ENCODE measurements at places on chromosomes 2 and 18.

DNA sequence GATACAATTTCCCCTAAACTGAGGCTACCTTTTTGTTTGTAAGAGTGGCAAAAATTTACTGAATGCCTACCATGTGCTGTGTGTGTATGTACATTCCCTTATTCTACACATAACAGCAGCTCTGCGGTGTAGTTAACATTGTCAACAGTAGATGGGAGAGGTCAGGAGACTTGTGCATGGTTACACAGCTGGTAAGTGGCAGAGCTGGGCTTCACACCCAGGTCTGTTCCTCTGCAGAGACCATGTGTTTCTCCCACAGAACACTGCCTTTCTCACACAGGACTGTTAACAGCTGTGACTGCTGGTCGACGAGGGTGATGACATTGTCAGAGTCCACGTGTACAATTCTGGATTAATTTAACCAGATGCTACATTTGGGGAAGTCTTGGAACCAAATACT is 49.1 kb downstream of the EML6 start:
- DNase-seq, result no peak

GRCh38 chr2:42187886-42188285 is 18.7 kb downstream of the EML4 start:
- no peak for DNase-seq

- DNase-seq, result no peak
Observed at GRCh38 chr18:55525845-55526244, 62.1 kb downstream of the TCF4 start.

DNA sequence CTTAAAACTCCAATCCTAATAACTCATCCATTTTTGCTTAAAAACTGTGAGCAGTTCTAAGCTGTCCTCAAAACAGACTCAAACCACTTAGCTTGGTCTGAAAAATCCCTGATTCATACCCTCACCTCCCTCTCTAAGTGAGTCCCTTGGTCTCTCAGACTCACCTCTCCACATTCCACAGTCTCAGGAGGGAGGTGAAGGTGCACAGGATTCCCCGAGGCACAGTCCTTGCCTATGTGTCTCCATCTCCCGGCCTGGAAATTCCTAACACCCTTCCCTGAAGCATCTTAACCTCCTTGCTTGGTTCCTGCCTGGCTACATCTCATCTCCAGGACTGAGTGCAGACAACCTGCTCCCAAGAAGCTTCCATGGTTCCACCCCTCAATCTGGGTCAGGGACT is 45.0 kb downstream of the CYRIA start:
- no peak for DNase-seq

GRCh38 chr2:24771764-24772586 is 21.2 kb downstream of the PTRHD1 start:
- no peak for DNase-seq

DNA sequence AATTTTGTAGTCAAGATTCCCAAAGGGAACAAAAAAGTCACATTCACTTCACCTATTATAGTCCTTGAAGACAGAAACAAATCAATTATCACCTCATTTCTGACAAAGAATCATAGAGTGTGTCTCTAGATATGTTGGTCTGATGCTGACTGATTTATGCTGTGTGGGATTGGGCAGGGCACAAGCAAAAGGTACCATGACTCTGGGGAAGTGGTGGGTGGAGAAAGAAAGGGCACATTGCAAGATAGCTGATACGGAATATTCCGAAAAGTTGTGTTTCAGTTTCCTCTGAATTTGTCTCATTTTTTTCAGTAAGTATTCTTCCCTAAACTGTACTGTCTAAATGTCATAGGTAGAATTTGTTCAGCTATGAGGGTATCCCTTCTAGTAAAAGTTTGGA is 268.0 kb downstream of the MREG start:
- DNase-seq, result no peak

DNA sequence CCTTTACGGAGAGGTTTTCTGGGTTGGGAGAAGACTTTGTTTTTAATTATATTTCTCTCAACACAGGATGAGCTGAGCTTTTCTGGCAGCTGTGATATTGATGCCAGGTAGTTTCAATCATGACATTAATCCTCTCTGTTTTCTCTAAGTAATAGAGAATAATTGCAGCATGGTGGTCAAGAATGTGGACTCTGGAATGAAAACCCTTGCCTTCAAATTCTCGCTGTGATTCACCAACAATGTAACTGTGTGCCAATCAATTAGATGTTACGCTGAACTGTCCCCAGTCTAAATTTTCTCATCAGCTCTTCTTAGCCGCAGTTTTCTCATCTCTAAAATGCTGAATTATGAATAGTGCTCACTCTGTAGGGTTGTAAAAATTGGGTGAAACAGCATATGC is 31.6 kb upstream of the PPM1B start:
- no peak for DNase-seq

GRCh38 chr2:121501031-121501430 is 29.6 kb upstream of the RNU4ATAC start:
- DNase-seq, result no peak
